ENCODE measurements at places on chromosomes 12 and 14.
A peak's percentile ranks its signal among the peaks of the same experiment; 100 is the strongest.

- peaks cover 9% of the 10 kb centered on the region for H3K4me1 ChIP-seq
- no peak overlapping the region for H3K27ac ChIP-seq
- H3K36me3 ChIP-seq = no peaks in the 10 kb centered on the region
- peaks cover 5% of the 10 kb centered on the region for H3K27me3 ChIP-seq
- no peak overlapping the region for H3K4me3 ChIP-seq
- DNase-seq = no peak
These were observed 59.0 kb downstream of the LLPH start for GRCh38 chr12:66071549-66071948.

- no peak overlapping the region for H3K4me3 ChIP-seq
- no peak overlapping the region for H3K27ac ChIP-seq
These were observed 118.6 kb upstream of the RTL1 start for GRCh38 chr14:101022121-101022520.

- H3K4me3 ChIP-seq = no peak overlapping the region
- no peaks in the 10 kb centered on the region for H3K27me3 ChIP-seq
- DNase-seq = no peak
- no peak overlapping the region for H3K27ac ChIP-seq
- H3K36me3 ChIP-seq = no peaks in the 10 kb centered on the region
These were observed 99.7 kb downstream of the ZFP36L1 start for GRCh38 chr14:68692916-68693771.

- H3K4me3 ChIP-seq = peak overlapping the region; percentile 20
- H3K27me3 ChIP-seq = no peaks in the 10 kb centered on the region
- no peaks in the 10 kb centered on the region for H3K36me3 ChIP-seq
- peak overlapping the region; percentile 5 for H3K27ac ChIP-seq
- H3K4me1 ChIP-seq = peaks cover 20% of the 10 kb centered on the region
These were observed 1.8 kb downstream of the PXMP2 start for GRCh38 chr12:132689227-132689626.

DNA sequence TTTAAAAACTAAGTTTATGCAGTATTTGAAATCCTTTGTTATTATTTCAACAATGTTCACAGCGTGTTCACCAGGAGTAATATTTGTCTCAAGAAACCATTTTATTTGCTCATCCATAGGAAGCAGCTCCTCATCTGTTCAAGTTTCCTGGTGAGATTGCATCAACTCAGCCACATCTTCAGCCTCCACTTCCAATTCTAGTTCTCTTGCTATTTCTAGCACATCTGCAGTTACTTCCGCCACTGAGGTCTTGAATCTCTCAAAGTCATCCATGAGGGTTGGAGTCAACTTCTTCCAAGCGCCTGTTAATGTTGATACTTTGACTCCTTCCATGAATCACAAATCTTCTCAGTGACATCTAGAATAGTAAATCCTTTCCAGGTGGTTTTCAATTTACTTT, 18.0 kb downstream of the CLEC9A start:
- no peak overlapping the region for H3K4me3 ChIP-seq
- no peak for DNase-seq
- H3K4me1 ChIP-seq = peaks cover 11% of the 10 kb centered on the region
- peaks cover 5% of the 10 kb centered on the region for H3K36me3 ChIP-seq
- peaks cover 24% of the 10 kb centered on the region for H3K27me3 ChIP-seq

GRCh38 chr12:12616512-12617310, 5.0 kb downstream of the CREBL2 start:
- DNase-seq = no peak
- H3K4me1 ChIP-seq = peaks cover 78% of the 10 kb centered on the region
- no peaks in the 10 kb centered on the region for H3K27me3 ChIP-seq
- H3K4me3 ChIP-seq = peak overlapping the region; percentile 41
- peaks cover 5% of the 10 kb centered on the region for H3K36me3 ChIP-seq

- no peak overlapping the region for H3K4me3 ChIP-seq
- H3K4me1 ChIP-seq = peaks cover 12% of the 10 kb centered on the region
- peaks cover 2% of the 10 kb centered on the region for H3K27me3 ChIP-seq
These were observed 174.6 kb upstream of the C14orf180 start for GRCh38 chr14:104404922-104405321.

DNA sequence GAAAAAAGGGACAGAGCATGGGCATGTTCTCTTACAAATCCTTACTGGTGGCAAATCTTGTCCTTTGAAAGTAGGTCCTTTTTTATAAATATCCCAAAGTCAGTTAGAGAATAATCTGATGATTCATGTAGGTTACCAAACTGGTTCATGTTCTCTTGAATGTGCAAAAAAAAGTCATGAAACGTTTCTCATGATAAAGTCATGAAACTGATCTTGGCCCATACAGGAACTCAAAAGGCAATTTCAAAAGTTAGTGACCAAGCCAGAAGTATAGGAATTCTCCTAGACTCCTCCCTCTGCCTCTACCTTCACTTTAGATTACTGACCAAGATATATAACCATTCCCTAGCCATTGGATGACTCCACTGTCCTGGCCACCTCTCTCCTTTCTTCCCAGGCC, 27.3 kb upstream of the SPTSSA start:
- no peak overlapping the region for H3K4me3 ChIP-seq
- H3K4me1 ChIP-seq = no peaks in the 10 kb centered on the region
- no peak for DNase-seq
- no peaks in the 10 kb centered on the region for H3K36me3 ChIP-seq
- H3K27ac ChIP-seq = no peak overlapping the region

DNA sequence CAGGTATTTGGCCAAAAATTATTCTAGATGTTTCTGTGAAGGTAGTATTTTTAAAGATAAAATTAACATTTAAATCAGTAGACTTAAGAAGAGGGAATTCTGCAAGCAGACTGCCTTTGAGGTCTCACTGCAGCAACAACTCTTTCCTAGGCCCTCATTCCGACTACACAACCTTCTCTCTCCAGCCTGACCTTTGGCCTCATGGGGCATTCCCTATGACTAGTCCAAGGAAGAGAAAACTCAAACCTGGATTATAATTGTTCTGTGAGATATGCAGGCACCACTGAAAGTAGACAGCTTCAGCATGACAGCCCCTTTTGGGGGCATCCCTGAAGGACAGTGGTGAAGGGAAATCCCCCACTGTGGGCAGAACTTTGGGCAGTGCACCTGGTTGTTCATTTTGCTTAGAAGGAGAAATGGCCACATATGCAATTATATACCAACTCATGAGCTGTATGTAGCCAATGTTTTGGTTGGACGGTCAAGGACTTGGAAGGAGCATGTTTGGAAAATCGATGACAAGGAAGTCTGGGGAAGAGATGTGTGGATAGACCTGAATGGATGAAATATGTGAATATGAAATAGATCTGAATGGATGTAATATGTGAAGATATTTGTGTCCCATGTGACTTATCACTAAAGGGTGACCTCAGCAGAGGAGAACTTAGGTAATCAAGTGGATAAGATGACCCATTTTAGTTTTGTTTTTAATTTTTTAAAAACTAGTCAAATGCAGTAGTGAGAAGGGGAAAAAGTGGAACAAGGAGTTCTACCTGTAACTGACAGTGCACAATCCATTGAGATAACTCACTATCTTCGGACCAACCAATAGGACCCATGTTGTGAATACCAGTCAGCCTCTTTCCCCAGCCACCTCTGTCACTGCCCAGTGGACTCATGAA, 233.3 kb upstream of the FOXN3 start:
- peaks cover 19% of the 10 kb centered on the region for H3K4me1 ChIP-seq
- H3K27ac ChIP-seq = no peak overlapping the region
- no peak overlapping the region for H3K4me3 ChIP-seq
- no peaks in the 10 kb centered on the region for H3K36me3 ChIP-seq
- no peaks in the 10 kb centered on the region for H3K27me3 ChIP-seq

- no peak overlapping the region for H3K27ac ChIP-seq
- H3K4me1 ChIP-seq = no peaks in the 10 kb centered on the region
- H3K27me3 ChIP-seq = no peaks in the 10 kb centered on the region
- no peaks in the 10 kb centered on the region for H3K36me3 ChIP-seq
- DNase-seq = no peak
- no peak overlapping the region for H3K4me3 ChIP-seq
These were observed 19.0 kb upstream of the NDUFA12 start for GRCh38 chr12:95022477-95022876.

DNA sequence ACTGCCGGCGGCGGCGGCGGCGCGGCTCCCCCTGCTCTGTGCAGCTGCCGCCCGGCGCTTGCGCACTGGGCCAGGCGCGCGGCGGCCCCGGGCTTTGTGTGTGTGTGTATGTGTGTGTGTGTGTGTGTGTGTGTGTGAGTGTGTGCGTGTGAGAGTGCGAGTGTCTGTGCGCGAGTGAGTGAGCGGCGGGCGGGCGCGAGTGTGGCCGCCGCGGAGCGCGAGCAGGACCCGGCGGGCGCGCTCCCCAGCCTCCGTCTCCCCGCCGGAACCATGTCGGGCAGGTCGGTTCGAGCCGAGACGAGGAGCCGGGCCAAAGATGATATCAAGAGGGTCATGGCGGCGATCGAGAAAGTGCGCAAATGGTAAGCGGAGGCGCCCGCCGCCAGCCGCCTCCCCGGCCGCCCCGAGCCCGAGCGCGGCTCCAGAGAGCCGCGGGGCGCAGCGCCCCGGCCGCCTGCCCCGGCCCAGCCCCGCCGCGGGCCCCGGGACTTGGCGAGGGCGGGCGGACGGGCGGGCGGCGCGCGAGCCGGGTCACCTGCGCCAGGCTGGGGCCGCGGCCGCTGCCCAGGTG, at the start of gene BCL7A:
Gene BCL7A, plus strand, starts transcription at position 63 of the 571 bp plus-strand sequence. Its CDS starts 208 bp downstream, at position 271.
- DNase-seq = peak; percentile 50
- H3K4me1 ChIP-seq = peaks cover 25% of the 10 kb centered on the region
- peak within 1 kb of the TSS; percentile 90 for H3K4me3 ChIP-seq
- peaks cover 2% of the 10 kb centered on the region for H3K36me3 ChIP-seq
- H3K27ac ChIP-seq = peak within 1 kb of the TSS; percentile 87
- H3K27me3 ChIP-seq = no peaks in the 10 kb centered on the region

DNA sequence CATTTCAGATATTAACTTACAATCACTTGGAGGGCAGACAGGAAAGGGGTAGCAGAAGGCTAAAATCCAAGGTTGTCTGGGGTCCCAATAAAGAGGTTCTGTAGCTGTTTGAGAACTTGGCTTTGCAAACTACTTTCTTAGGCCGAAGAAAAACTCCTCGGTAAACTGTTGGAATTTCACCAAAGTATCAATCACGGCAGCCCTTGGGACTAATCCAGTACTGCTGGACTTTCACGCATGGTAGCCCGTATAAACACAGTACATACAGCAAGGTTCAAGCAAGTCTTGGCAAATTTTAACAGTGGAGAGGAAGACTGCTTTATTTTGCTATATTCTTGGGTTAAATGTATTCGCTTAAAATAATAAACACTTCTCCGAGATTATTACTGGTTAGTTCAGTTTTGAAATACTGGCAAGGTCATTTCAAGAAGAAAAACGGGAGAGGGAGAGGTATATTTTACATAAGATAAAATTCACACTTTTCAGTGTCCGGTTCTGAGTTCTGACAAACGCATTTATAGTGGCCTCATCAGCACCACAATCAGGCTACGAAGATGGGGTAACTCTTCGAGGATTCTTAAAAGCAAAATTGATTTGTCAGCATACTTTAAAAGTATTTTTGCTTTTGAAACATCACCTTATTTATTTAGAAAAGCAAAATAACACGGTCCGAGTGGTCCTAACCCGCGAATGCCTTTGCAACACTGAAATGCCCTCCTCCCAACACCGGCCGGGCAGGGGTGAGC, 1.3 kb downstream of the SETD3 start:
- H3K27ac ChIP-seq = peak overlapping the region; percentile 86
- H3K4me1 ChIP-seq = peaks cover 70% of the 10 kb centered on the region
- DNase-seq = no peak
- no peaks in the 10 kb centered on the region for H3K27me3 ChIP-seq
- no peaks in the 10 kb centered on the region for H3K36me3 ChIP-seq

- H3K27ac ChIP-seq = no peak overlapping the region
- H3K36me3 ChIP-seq = no peaks in the 10 kb centered on the region
- DNase-seq = no peak
- H3K4me1 ChIP-seq = no peaks in the 10 kb centered on the region
These were observed 772.5 kb upstream of the ALG10B start for GRCh38 chr12:37543966-37544668.

DNA sequence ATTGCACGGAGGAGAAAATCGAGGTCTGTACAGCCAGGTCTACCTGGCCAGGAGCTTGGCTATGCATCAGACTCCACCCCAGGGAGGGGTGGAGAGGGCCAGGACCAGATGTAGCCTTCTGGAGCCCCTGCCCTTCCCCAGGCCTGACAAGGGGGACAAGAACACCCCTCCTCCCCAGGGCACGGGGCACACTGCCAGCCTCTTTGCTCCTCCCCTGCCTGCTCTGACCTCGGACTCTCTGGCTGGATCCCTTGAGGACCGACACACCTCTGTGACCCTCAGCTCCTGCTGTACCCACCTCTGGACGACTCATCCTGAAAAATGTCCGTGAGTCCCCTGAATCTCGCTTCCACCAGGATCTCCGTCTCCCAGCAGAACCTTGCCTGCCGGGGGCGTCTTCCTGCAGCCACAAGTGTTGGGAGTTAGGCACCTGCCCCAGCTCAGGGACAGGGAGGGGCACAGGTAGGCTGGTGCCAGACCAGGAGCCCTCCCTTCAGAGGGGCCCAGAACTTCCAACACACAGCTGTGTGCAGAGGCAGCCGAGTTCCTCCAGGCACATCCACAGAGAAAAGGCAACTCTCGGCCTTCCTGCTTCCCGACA, 21.8 kb downstream of the AHNAK2 start:
- no peaks in the 10 kb centered on the region for H3K4me1 ChIP-seq
- peaks cover 17% of the 10 kb centered on the region for H3K27me3 ChIP-seq
- no peak overlapping the region for H3K27ac ChIP-seq
- no peak for DNase-seq

GRCh38 chr12:55978393-55978792, 4.5 kb downstream of the RAB5B start:
- H3K4me1 ChIP-seq = peaks cover 44% of the 10 kb centered on the region
- DNase-seq = no peak
- H3K27ac ChIP-seq = no peak overlapping the region
- H3K27me3 ChIP-seq = no peaks in the 10 kb centered on the region
- H3K4me3 ChIP-seq = no peak overlapping the region

- H3K27me3 ChIP-seq = no peaks in the 10 kb centered on the region
- H3K36me3 ChIP-seq = no peaks in the 10 kb centered on the region
- no peak overlapping the region for H3K4me3 ChIP-seq
- H3K4me1 ChIP-seq = no peaks in the 10 kb centered on the region
These were observed 115.9 kb downstream of the GPR135 start for GRCh38 chr14:59349258-59349701.

- H3K4me1 ChIP-seq = peaks cover 51% of the 10 kb centered on the region
- peak overlapping the region; percentile 56 for H3K4me3 ChIP-seq
- H3K27ac ChIP-seq = no peak overlapping the region
- DNase-seq = no peak
- H3K27me3 ChIP-seq = no peaks in the 10 kb centered on the region
- peaks cover 40% of the 10 kb centered on the region for H3K36me3 ChIP-seq
These were observed 4.5 kb downstream of the UBC start for GRCh38 chr12:124909831-124910560.

Measured in naive thymus-derived CD8-positive, alpha-beta T cell (primary cell).